ENCODE measurements at places on chromosomes 1 and 21. TPM values are rescaled to one million over a fixed set of nuclear protein-coding genes. Genes with fewer than 3 reads are reported as not detected.

- DNase-seq: no peak
These were observed 108.7 kb downstream of the RGL1 start for GRCh38 chr1:183913567-183913993.

GRCh38 chr1:241994171-241994570, 4.7 kb downstream of the MAP1LC3C start:
- DNase-seq: no peak

DNA sequence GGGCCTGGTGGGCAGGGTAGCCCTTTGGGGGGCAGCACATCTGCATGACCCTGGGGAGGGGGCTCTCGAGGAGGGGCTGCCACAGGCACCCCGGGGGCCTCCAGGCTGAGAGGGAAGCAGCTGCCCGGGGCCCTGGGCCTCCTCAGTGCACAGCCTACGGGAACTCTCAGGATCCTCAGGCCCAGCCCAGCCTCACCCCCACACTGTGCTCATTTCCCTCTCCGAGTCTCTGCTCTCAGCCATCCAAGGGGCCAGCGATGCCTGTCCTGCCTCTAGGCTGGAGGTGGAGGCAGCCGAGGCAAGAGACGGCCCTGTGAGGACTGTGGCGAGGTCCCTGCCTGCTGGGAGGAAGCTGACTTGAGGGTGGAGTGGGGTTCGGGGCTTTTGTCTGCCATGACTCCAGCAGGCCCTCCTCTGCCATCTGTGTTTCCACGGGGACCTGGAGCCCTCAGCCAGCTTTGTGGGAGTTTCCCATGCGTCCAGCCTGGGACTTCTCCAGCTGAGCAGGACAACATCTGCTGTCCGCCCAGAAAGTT, 7.2 kb upstream of the PLEKHG5 start:
- no peak for DNase-seq

DNA sequence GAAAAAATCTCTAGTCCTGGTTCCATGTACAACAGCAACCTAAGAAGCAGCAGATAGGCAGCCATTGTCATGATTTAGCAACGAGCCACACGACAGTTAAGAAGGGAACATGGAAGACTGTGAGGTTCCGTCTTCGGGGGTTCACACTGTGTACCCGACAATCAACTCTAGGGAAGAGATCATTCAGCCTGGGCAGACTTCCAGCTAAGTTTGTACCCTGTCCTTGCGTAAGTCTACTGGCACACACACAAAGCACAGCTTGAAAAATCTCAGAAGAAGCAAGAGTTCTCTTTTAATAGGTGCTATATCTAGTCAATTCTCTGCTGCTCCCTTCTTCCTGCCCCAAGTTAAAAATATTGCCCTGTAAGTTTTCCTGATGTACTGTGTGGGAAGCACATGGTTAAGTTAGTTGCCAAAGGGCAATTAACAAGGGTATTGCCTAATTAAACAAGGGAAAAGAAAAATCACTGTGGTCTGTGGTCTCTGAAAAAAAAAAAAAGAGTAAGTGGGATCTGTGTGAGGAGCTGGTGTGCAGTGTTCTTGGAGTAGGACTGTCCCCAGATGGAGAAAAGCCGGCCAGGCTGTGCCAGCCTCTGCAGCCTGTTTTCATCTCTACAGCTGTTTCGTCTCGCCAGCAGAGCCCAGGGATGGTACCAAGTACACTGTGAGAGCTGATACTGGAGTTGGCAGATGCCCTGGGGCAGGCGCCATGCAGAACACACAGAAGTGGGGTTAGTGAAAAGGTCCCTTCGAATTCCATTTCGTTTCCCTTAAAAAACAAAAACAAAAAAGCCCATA, 6.4 kb upstream of the MYBPHL start:
- no peak for DNase-seq

DNA sequence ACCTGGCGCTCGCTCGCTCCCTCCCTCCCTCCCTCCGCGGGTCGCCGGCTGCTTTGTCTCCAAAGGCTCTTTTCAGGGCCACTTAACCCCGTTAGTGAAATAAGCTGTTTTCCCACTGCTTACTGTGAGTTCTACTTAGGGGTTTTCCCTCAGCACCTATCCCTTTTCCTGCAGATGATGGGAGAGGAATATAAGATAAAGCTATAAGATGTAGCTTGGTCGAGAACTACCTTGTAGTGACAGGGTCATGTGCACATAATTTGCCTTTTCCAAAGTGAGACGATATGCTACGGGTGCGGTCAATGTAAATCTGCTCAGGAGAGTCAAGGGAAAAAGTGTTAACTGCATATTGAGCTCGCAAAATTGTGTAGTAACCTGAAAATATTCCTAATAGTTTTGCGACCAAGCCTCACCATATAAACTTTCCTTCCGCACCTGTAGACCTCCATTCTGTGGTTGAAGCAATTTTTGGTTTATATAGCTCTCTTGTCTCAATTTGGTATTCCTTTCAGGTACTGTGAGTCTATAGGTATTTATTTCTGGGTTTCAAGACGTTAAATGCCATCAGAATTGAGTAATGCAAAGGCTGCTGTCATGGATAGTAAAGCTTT, 55.8 kb upstream of the BOLA1 start:
- DNase-seq: no peak

GRCh38 chr1:214537872-214538473, 13.4 kb downstream of the PTPN14 start:
- DNase-seq: no peak

The MFAP2 gene
- total RNA-seq: not detected

The FMO2 gene
- not detected for total RNA-seq

The CRP gene
- not detected for total RNA-seq

All from natural killer cell treated with Interleukin-12 subunit alpha and Interleukin-12 subunit beta and Interleukin-15 and Interleukin-18, amount 100 ng/mL, for 72 hours (primary cell).